HFFc6 (cell line): ENCODE measurements at places on chromosomes 2 and 18.

DNA sequence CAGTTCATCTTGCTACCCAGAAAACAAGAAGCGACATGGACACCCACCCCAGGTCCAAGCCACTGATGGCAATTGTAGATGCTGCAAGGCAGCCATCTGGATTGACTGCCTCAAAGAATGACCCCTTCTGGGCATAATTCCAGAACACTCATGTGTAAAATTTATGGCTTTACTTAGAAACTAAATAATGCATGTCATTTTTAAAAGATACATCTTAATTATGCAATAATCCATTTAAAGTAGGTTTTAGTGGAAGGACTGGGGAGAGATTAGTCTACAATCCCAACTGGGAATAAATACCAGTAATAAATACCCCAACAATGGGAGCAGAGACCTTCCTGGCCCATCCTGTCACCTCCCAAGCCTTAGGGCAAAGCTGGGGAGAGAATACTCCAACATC, 247.7 kb downstream of the SS18 start:
- DNase-seq, result no peak

- no peak for DNase-seq
These were observed 13.7 kb upstream of the KIF5C start for GRCh38 chr2:148861367-148861766.

- DNase-seq, result no peak
These were observed 229.7 kb upstream of the SPRED2 start for GRCh38 chr2:65661980-65662653.

DNA sequence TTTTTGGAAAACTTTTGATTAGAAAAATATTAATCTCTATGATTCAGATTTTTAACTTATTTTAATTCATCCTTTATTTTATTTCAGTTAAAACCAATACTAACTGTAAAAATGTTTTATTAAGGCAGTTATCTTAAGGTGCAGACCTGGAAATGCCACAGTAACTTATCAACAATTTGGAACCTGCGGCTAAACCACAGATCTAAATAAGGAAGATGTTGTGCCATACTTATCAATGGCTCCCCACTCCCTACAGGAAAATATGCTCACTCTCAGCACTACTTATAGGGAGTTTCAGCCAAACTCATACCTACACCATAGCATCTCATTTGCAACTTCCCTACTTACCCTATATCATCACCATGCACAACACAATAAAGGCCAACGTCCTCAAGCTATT, 226.9 kb upstream of the KYNU start:
- no peak for DNase-seq

- DNase-seq, result no peak
These were observed 53.1 kb upstream of the STK39 start for GRCh38 chr2:168300460-168300859.

DNA sequence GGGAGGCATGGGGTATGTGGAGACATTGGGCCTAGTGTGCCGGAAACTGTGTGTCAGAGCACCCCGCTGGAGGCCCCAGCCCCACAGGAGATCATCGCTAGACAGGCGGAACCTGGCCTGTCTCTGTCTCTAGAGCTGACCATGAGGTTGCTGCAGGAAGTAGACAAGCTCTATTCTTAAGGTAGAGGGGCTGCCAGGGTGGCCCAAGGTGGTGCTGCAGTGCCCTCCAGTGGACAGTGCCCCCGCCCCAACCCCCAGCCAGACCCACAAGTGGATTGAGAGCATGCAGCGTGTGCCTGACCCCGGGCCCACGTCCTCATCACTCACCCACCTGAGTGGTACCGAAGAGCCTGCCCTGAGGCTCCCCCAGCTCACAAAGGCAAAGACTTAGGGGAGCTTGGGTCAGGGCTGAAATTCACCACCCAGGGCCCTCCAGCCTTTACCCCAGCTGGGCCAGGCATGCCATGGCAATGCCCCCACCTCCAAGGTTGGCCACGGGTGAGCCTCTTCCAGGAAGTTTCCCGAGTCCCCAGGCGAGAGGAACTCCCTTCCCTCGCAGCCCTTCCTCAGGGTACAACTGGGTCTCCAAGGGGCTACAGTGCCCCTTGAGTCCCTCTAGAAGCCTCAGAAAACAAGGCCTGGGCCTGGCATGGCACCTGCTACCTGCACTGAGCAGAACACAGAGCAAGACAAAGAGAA, 155.0 kb downstream of the TTC32 start:
- DNase-seq, result no peak

- no peak for DNase-seq
These were observed 18.3 kb downstream of the CLUL1 start for GRCh38 chr18:615092-615521.

DNA sequence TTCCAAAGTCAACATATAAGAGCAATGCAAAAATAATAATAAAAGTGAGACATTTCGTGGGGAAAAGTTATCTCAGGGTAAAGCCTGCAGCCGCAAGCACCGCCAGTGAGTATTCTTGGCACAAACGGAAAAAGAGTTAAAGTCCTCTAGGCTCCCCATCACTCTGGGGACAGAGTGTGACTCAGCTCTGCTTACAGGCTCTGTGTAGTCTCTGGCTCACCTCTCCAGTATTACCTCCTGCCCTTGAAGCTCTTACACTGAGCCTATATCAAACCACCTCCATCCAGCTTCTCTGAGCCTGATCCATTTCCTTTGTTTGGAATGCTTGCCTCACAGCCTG, 55.5 kb downstream of the MTHFD2 start:
- no peak for DNase-seq

GRCh38 chr18:58993260-58993659, 128.6 kb downstream of the ZNF532 start:
- peak; percentile 90 for DNase-seq

DNA sequence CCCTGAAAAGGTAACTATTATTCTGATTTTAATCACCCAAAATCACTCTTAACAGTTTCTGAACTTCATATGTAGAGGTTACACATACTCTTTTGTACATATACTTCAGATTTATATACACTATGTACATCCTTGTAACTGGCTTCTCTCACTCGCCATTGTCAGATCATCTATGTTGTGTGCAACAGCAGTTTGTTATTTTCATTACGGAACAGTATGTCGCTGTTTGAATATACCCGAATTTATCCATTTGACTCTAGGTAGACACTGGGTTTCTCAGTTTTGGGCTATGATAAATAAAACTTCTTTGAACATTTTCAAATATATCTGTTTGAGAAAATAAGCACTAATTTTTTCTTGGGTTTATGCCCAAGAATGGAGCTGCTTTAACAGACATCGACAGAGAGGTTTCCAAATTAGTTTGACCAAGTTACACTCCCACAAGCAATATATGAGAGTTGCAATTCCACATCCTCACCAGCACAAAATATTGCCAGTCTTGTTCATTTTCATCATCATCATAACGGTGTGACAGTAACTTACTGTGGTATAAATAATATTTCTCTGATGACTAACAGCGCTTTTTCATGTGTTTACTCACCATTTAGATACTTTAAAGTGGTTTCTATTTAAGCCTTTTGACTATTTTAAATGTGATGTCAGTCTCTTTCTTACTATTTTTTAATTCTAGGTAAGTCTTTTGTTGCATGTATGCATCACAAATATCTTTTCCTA, 80.9 kb downstream of the SMC6 start:
- DNase-seq, result peak; percentile 77

DNA sequence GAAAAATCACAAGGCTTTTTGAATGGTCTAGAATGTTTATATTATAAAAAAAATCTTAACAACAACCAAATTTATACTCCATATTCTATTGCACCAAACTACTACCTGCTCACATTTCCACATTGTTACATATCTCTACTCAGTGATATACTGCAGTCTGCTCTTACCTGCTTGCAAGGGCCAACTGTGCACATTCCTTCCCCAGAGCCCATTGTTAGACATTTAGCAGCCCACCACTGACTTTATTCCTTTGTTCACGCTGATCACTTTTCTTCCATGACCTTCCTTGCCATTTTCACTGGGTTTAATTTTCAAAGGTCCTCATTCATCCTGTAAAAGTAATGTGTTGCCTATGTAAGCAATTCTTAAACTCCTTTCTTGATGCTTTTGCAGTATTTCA, 109.7 kb upstream of the KCNJ3 start:
- DNase-seq, result no peak

GRCh38 chr2:8803658-8804379, 33.6 kb downstream of the KIDINS220 start:
- peak; percentile 93 for DNase-seq

- DNase-seq, result no peak
These were observed 1.3 kb downstream of the HDAC4 start for GRCh38 chr2:239399433-239399920.

DNA sequence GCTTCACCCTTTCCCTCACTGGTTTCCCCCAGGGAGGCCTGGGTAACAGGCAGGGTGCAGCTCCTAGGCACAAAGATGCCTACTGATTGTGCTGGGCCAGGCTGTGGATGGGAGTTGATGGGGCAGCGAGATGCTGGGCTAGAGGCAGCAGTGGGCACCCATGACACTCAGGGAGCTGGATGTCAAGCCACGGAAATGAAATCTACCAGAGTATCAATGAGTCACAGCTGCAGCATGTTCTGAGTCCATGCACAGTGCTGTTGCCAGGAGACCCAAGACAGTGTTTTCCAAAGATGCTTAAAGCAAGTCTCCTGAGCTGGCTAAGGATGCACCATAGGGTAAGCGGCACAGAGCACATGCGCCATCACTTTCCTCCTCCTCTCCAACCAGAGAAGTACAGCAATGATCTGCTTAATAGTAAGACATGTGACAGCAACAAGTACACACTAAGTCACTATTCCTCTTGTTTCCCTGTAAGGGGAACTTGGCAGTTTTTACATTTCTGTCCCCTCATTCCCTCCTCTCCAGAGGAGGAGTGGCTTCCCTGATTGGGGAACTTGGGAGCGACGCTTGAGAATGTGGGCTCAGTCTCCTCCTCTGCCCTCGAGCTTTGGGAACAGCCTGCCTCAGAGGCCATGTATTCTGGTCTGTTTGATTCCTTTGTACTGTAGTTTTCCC, 57.2 kb downstream of the CDC42EP3 start:
- peak; percentile 96 for DNase-seq
